ENCODE measurements at places on chromosomes 3 and 15. TPM values are rescaled to one million over a fixed set of nuclear protein-coding genes. Genes with fewer than 3 reads are reported as not detected.

- peaks cover 28% of the 10 kb centered on the region for H3K27me3 ChIP-seq
- H3K27ac ChIP-seq = no peak overlapping the region
- H3K36me3 ChIP-seq = no peaks in the 10 kb centered on the region
- no peak for DNase-seq
- H3K4me1 ChIP-seq = no peaks in the 10 kb centered on the region
Measured at GRCh38 chr15:74992619-74993018, 2.7 kb upstream of the SCAMP5 start.

DNA sequence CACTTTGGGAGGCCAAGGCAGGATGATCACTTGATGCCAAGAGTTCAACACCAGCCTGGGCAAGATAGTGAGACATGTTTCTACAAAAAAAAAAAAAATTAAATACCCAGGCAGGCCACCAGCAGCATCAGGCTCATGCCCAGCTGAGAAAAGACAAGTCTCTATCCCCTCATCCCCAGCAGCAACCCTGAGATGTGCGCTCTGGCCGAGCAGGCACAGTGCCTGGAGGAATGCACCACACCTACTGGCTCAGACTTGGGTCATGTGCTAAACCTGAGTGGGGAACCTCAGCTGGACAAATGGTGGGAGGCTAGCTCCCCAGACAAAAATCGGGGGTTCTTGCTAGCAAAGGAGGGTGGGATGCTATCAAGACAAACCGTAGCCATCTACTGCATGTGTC is 10.2 kb upstream of the CCDC174 start:
- H3K27me3 ChIP-seq = peaks cover 68% of the 10 kb centered on the region
- no peak overlapping the region for H3K27ac ChIP-seq
- H3K4me3 ChIP-seq = no peak overlapping the region
- DNase-seq = no peak
- H3K36me3 ChIP-seq = no peaks in the 10 kb centered on the region

SAMMSON gene
- total RNA-seq = not detected

GRCh38 chr3:113802795-113803455 is 35.7 kb upstream of the GRAMD1C start:
- DNase-seq = no peak
- peaks cover 48% of the 10 kb centered on the region for H3K36me3 ChIP-seq
- H3K4me3 ChIP-seq = no peak overlapping the region
- H3K27me3 ChIP-seq = no peaks in the 10 kb centered on the region
- peaks cover 4% of the 10 kb centered on the region for H3K4me1 ChIP-seq

DNA sequence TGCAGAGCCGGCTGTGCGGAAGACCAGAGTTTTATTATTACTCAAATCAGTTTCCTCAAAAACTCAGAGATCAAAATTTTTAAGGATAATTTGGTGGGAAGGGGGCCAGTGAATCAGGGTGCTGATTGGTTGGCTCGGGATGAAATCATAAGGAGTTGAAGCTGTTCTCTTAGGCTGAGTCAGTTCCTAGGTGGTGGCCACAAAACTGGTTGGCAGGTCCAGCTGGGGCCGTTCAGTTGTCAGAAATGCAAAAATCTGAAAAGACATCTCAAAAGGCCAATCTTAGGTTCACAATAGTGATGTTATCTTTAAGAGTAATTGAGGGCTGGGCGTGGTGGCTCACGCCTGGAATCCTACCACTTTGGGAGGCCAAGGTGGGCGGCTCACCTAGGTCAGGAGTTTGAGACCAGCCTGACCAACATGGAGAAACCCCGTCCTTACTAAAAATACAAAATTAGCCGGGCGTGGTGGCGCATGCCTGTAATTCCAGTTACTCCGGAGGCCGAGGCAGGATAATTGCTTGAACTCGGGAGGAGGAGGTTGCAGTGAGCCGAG is 2.3 kb upstream of the ZNF589 start:
- no peak overlapping the region for H3K4me3 ChIP-seq
- H3K27me3 ChIP-seq = no peaks in the 10 kb centered on the region
- no peak overlapping the region for H3K27ac ChIP-seq
- DNase-seq = no peak
- H3K4me1 ChIP-seq = peaks cover 3% of the 10 kb centered on the region

B2M gene
- 73.2 TPM for total RNA-seq

DNA sequence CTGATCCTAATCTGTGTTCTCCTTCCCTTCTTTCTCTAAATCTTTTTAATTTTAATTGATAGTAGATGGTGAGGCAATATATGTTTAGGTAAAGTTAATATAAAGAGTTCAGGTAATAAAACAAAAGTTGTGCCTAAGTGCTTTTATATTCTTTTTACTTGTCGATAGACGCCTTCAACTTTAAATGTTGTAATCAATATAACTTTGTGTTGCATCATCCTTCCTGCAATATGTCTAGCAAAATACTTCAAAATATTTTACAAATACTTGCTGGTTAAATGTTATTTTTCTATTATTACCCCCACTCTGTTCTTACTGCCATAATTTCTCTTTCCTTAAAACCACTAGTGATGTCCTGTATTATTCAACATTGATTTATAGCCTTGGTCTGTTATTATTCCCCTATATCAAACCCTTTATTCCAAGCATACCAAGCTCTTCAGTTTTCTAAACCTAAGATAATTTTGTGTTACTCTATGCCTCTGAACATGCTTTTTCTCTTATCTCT is 92.4 kb downstream of the NAALADL2 start:
- H3K27ac ChIP-seq = no peak overlapping the region
- H3K4me1 ChIP-seq = peaks cover 8% of the 10 kb centered on the region
- H3K4me3 ChIP-seq = no peak overlapping the region
- DNase-seq = no peak
- peaks cover 14% of the 10 kb centered on the region for H3K27me3 ChIP-seq

DNA sequence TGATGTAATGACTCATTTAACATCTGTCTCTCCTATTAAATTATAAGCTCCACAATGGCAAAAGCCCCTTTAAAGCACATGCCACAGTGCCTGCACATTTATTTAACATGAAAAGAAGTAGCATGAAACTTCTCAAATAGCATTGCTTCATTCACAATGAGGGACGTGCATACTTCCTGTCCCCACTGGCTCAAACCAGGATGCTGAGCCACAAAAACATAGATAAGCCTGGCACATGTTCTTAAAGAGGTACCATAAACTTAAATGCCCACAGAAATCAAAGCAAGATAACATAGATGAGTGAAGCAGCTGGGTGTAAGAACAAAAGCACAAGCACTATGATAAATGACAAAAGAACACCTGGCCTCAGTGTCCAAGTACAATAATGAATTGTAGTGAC is 3.8 kb downstream of the TP53BP1 start:
- H3K27ac ChIP-seq = no peak overlapping the region
- H3K4me3 ChIP-seq = no peak overlapping the region
- no peaks in the 10 kb centered on the region for H3K27me3 ChIP-seq
- no peak for DNase-seq
- H3K4me1 ChIP-seq = no peaks in the 10 kb centered on the region
- peaks cover 49% of the 10 kb centered on the region for H3K36me3 ChIP-seq

KCNMB3 gene
- total RNA-seq = 2.6 TPM

DNA sequence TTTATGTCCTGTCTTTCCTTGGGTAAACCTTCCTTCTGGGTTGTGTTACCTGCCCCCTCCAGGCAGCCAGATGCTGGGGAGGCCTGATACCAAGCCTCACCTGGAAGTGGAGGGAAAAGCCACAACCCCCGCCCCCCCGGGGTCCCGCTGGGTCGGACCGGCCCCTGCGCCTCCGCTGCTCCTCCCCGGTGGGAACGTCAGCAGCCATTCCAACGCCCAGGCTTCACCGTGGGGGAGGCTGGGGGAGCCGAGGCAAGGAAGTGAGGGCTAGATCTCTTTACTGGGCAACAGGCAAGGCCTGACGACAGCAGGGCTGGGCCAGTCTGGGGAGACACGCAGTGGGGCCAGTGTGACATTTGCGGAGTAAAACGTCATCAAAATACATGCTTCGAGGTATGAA is 53.0 kb upstream of the SNRPA1 start:
- H3K36me3 ChIP-seq = no peaks in the 10 kb centered on the region
- no peaks in the 10 kb centered on the region for H3K4me1 ChIP-seq
- no peak for DNase-seq

MEGF11 gene
- total RNA-seq = 0.73 TPM

KLHL6 gene
- 0.82 TPM for total RNA-seq

- H3K4me3 ChIP-seq = no peak overlapping the region
- no peaks in the 10 kb centered on the region for H3K27me3 ChIP-seq
- peaks cover 3% of the 10 kb centered on the region for H3K4me1 ChIP-seq
- DNase-seq = no peak
- H3K36me3 ChIP-seq = no peaks in the 10 kb centered on the region
Measured at GRCh38 chr3:83948771-83949170, 1010.0 kb upstream of the CADM2 start.
